Frontal cortex (tissue), 4 donors: ENCODE measurements at places on chromosomes 11 and 22. TPM values are rescaled to one million over a fixed set of nuclear protein-coding genes. Genes with fewer than 3 reads are reported as not detected.

Gene INS
- not detected for total RNA-seq

Gene OR52N4
- not detected for total RNA-seq

Gene KRTAP5-1
- not detected for total RNA-seq

Gene OR52I2
- total RNA-seq, result not detected
